ENCODE measurements at places on chromosomes 12 and 14.
A peak's percentile ranks its signal among the peaks of the same experiment; 100 is the strongest.

GRCh38 chr12:109631302-109631701, 57.7 kb downstream of the MVK start:
- DNase-seq: no peak

DNA sequence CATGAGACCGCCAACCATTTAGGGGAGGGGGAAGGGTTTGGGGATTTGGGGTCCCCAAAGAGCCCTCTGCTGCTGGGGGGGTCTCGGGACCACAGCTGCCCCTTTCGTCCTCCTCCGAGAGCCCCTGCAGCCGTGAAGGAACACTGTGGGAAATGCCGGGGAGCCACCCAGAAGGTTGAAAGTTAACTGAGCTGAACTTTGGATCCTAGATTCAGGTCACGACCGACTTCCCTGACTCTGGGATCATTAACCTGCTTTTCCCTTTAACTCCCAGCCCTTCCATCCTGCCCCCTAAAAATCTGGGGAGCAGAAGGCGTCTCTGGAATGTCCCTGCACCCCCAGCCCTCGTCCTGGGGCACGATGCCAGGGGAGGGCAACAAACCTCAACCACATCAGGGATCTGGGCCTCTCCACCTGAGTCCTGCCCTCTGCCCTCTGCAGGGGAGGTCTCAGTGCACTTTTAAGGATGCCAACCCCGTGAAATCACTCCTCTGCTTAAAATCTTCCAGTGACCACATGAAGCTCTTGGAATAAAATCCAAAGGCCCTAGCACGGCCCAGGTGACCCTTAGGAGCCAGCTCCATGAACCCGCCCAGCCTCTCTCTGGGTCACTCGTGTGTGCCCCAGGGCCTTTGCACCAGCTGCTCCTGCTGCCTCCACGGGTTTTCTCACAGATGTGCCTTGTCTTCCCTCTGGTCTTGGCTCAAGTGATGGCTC, 95.0 kb downstream of the RFLNA start:
- peak; percentile 32 for DNase-seq

DNA sequence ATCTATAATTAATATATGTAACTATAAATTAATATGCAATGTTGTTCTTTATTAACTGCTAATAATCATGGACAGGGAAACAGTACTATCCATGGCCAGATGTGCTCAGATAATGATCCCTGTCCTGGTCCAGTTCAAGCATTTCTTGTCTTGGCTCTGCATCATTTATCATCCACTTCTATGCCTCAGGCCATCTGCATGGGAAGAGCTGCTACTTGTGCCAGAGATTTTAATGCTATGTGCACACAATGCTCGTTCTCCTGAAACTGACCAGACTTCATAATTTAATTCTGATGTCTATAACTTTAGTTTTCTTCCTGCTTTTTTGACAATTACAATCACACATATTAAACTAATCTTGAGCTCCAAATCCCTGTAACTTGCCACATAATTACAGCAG, 11.2 kb upstream of the TMX1 start:
- DNase-seq: no peak

GRCh38 chr12:52267699-52268098, 6.7 kb upstream of the KRT86 start:
- DNase-seq: no peak

GRCh38 chr12:118402251-118402650, 25.9 kb downstream of the SUDS3 start:
- peak; percentile 52 for DNase-seq

DNA sequence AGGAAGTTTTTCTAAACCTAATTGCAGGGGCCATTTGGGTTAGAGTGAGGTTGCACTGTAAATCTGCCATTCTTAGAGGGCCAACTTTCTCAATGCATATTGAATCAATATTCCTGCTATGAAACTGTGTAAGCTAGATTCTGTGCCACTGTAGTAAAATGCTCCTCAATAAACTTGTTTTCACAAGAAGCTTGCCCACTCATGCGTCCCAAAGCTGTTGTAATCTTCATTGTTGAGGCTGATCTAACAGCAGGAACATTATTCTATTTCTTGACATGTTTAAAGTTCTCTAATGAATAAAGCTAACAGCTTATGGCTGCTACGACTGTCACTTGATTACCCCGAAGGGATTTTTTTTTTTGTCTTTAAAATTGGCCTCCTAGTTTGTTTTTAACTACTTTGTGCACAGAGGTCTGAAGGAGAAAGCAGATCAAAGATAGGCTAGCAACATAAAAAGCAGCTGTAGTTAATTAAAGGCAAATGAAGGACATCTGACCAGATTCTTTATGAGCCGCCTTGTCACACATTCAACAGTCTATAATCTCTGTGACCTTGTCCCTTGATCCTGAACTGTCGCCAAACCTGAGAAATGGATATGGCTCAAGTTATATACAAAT, 243.7 kb downstream of the PAX9 start:
- no peak for DNase-seq

- DNase-seq: no peak
These were observed 14.6 kb downstream of the PAX9 start for GRCh38 chr14:36676236-36676635.

DNA sequence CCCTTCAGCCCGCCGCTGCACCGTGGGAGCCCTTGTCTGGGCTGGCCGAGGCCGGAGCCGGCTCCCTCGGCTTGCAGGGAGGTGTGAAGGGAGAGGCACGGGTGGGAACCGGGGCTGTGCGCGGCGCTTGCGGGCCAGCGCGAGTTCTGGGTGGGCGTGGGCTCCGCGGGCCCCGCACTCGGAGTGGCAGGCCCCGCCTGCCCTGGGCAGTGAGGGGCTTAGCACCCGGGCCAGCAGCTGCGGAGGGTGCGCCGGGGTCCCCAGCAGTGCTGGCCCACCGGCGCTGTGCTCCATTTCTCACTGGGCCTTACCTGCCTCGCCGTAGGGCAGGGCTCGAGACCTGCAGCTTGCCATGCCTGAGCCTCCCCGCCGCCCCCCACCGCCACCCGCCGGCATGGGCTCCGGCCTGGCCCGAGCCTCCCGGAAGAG, 21.4 kb downstream of the TMEM121 start:
- DNase-seq: no peak

Measured in NCI-H226 (cell line).